Stimulated activated CD8-positive, alpha-beta memory T cell treated with anti-CD3 and anti-CD28 coated beads, Interleukin-2, amount 100 ng/mL, for 1 hour (primary cell): ENCODE measurements at places on chromosomes 7 and 10.

- no peak for DNase-seq
These were observed 200.5 kb upstream of the HPS1 start for GRCh38 chr10:98646998-98647917.

DNA sequence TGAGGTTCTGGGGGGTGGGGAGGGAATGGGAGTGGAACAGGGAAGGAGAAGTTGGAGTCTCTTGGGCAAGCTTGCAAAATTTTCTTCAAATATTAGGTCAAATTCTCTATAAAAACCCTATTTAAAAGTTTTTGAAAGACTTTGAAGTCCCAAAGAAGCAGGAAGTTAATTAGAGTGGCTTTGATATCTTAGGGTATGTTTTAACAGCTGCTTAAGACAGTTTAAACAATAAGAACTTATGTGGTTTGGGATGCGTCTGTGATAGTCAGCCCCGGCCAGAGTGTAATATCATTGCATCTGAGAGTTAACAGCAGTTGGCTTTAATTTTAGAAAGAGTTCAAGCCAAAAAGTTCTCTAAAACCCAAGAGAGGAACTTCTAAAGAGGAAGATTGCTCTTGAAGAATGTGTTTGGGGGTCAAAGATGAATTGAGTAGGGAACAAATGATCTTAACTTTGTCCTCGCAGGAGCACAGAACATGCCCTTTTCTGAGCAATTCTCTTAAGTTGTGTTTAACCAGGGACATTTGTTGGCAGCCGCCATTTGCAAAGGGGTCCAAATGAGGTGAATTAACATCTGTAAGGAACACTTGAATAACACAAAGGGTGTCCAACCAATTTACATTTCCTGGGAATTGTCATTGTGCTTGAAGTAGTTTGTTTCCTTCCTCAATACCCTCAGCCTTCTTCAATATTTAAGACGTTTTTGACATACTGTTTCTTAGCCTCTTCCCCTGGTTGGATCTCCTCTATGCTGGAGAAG is 182.4 kb downstream of the PTEN start:
- DNase-seq = no peak

DNA sequence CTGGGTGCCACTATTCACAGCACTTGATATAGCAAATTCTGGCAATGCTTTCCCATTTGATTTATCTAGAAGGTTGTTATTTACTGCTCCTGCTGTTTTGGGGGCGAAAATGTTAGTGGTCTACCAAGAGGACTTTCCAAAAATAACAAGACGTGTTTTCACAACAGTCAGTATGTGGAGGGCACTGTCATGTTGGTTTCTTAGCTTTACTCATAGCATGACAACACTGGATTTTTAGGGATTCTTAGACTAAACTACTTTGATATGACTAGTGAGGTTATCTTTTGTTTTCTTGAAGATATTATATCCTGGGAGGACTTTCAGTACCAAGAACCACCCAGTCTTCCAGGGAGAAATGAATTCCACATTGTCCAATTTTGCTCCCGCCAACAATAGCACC is 49.4 kb downstream of the NUDCD3 start:
- DNase-seq = no peak

DNA sequence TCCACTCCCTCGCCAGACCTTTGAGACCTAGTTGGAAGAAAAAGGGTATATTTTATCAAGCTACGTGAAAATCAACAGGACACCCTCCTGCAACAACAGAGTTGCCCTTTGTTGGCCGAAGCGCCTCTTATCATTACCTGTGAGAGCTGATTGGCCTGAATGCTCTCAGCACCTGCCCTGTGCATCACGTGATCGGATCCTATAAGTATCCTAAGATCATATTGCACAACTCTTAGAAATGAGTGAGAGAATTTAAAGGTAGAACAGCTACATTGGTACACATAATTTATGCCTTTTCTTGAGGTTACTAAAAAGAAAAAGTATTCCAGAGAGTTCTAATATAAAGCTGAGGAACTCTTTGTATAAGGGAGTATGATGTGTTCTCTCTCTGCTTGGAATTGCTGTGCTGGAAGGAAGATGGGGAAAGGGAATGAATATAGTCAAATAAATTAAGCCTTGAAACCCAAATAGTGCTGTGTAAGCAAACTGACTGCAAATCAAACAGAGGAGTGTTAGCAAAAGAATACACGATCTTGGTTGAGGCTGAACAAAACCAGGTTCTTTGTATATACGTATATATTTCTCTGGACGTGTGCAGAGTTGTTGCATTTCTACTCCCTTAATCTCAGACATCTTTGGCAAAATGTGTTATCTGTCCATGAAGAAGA is 69.3 kb downstream of the LRRC4 start:
- no peak for DNase-seq

DNA sequence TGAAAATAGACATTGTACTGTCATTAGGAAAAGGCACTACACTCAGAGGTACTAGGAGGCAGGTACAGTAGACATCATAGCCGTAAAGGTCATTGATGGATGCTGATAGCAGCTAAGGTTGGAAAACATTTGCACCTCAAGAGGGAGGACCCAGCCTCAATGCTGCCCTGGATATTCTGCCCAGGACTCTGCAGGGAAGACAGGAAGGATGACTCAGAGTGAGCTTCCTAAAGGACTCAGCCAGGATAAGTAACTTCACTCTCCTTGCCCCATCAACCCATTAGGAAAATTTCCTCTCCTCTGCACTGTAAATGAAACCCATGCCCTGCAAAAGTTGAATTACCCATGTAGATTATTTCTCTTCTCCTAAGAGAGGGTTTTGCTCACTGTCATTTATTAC is 617.9 kb upstream of the MKI67 start:
- no peak for DNase-seq

DNA sequence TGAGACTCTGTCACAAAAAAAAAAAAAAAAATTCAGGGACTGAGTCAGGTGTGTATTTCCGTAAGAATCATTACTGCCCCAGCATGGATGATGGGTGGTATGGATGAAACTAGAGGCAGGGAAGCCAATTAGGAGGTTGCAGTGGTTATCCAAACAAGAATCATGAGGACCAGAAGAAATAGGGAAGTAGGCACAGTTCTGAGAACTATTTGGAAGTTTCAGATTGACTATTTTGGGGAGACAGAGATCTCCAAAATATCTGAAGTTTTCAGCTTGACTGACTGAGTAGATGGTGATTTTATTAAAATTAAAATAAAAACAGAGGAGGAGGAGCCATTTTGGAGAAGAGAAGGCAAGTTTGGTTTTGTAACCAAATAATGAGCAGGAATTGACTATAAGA is 119.4 kb upstream of the NRBF2 start:
- no peak for DNase-seq

DNA sequence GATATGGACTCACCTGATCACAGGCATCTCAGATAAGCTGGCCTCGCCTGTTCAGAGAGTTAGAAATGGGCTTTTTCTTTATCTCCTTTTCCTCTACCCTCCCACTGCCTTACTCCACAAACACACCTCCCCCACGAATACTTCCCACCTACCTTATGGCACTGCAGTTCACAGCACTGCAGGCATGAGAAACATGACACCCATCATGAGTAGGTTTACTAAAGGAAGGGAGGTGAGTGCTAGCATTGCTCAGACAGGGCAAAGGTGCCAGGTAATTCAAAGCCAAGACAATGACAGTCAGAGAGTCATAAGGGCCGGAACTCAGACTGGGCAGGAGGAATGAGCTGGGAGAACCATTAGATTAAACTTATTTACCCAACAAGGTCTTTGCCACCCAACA is 220.6 kb downstream of the FAM107B start:
- no peak for DNase-seq

GRCh38 chr7:52741670-52742290 is 293.7 kb upstream of the POM121L12 start:
- no peak for DNase-seq

DNA sequence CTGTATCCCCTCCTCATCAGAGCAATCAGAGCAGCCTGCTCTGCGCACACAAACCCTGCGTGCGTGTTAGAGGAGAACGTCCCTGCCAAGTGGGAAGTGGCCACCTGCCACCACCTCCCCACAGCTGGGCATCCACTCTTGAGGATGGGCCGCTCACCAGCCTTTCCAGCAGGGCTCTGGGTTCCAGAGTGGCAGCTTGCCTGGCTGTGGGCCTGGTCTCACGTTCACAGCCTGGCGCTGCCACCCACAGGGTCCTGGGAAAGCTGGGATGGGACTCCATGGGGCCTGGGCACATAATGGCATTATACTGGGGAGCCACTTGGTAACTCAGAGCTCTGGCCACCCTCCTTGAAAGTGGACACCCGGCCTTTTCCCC is 151.1 kb upstream of the PPP2R2D start:
- no peak for DNase-seq

- no peak for DNase-seq
These were observed 36.8 kb downstream of the SP8 start for GRCh38 chr7:20749906-20750305.

DNA sequence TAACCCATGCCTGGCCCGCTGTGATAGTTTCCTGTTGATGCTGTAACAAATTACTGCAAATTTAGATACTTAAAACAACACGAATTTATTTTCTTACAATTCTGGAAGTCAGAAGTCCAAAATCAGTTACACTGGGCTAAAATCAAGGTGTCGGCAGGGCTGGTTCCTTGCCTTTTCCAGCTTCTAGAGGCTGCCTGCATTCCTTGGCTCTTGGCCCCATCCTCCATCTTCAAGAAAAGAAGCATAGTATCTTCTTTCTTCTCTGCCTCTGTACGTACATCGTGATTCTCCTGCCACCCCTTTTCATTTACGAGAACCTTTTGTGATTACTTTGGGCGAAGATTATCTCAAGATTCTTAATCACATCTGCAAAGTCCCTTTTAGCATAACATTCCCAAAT is 1.6 kb upstream of the TIAL1 start:
- DNase-seq = no peak

- no peak for DNase-seq
These were observed 198.2 kb downstream of the MLLT10 start for GRCh38 chr10:21732067-21732772.

- no peak for DNase-seq
These were observed 32.9 kb downstream of the ABLIM1 start for GRCh38 chr10:114624951-114625780.

GRCh38 chr7:29972315-29972669 is 17.3 kb downstream of the SCRN1 start:
- no peak for DNase-seq

DNA sequence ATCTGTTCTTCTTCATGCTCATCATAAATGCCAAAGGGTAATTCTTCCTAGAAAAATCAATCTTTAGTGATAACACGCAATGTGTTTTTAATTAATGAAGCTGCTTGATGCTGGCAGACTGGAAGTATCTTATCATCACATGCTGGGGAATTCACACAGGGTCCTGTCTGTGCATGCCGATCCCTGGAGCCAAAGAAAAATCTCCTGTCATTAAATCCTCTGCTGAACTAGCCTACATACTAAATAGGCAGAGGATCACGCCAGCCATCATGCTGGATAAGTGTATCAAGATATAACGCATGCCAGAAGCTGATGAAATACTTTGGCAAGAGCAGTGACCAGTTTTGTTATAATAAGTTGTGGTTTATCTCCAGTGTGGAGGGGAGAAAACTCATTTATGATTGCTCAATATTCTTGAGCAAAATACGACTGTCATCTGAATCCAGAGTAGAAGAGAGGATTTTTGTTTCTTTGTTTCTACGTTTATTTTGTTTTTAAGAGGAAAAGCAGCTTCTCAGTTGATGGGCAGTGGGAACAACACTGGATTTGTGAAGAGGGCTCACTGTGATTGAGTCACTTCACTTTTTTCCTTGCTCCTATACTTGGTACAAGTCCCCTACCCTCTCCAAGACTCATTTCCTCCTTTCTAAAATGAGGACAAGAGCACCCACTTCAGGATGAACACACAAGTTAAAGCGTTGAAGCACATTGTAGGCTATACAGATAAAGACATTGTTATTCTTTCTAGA is 649.1 kb downstream of the TNS3 start:
- no peak for DNase-seq

DNA sequence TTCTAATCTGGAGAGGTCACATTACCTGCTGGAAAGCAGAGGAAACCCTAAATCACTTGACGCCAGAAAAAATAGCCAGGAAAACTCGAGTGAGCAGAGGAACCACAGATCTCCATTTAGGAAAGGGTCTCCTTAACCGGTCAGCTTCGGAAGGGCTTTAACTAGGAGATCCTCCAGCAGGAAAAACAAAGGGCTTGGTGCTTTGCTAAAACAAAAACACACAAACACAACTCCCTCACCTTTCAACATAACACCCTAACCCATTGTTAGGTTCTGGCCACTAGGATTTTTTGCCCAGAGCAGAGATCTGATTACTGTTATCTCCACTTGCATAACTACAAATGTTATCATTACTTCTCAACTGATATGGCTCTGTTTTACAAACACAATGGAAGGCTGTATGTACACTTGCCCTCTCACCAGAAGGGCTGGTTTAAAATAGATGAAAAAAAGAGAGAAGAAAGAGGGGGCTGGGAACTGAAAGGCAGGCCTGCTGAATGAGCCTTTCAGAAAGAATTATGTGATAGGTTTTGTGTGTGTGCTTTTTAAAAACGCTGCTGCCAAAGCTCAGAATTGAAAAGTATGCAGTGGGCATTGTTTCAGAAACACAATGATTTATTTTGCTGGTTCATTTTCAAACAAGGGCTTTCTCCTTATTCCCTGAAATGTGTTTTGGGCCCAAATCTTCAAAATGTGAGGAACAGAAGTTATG is 161.5 kb downstream of the FGFR2 start:
- DNase-seq = no peak

DNA sequence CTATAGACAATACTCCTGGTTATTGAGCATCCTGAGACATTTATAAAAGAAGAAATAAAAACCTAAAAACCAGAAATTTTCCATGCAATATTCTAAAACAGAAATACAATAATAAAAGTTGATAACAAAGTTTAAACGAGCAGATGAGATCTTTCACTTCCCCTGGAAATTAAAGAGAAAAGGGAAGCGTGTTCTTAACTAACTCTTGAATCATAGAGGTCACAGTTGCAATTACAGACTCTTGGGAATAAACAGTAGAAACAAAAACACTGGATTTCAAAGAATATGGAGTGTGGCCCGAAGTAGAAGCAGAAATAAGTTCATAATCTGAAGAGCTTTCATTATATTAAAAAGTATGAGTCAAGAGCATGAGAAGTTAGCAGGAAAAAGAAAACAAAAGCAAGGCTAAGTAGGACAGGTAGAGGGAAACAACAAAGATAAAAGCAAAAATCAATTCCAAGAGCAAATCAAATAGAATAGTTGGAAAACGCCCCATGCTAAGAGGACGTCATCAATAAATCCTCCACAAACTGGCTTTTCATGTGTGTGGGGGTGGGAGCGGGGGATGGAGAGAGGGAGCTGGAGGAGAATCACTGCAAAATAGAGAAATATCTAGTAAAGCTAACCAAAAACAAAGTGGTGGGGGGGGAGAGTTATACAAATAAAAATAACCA is 55.2 kb upstream of the C10orf71 start:
- no peak for DNase-seq

GRCh38 chr7:22541789-22542188 is 41.8 kb upstream of the STEAP1B start:
- no peak for DNase-seq

DNA sequence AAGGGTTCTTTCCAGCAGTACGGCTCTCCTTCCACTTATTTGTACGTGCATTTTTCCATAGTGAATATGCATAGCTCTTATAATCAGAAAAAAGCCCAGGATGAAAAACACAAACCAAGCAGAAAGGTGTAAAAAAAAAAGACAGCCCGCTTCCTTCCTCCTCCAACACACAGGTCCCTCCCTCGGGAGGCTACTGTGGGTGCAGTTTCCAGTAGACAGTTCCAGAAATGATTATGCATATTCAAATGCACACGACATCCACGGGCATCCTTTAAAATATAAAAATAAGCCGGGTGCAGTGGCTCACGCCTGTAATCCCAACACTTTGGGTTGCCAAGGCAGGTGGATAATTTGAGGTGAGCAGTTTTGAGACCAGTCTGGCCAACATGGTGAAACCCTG is 59.9 kb downstream of the TNRC18 start:
- DNase-seq = no peak

- no peak for DNase-seq
These were observed 14.2 kb upstream of the SVIL start for GRCh38 chr10:29648983-29649268.
